ENCODE measurements at places on chromosomes 5 and 9.

GRCh38 chr5:111502956-111503355 lies 9.4 kb downstream of the STARD4 start:
- no peak for DNase-seq

DNA sequence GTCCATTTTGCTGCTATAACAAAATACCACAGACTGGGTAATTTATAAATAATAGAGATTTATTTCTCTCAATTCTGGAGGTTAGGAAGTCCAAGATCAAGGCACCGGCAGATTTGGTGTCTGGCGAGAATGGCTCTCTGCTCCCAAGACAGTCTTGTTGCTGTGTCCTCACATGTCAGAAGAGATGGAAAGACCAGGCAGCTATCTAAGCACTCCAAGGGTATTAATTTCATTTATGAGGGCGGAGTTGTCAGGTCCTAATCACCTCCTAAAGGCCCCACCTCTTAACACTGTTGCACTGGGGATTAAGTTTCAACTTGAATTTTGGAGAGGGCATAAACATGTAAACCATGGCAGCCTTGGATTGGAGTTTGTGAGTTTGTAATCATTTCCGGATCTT lies 30.3 kb downstream of the ADCY2 start:
- no peak for DNase-seq

DNA sequence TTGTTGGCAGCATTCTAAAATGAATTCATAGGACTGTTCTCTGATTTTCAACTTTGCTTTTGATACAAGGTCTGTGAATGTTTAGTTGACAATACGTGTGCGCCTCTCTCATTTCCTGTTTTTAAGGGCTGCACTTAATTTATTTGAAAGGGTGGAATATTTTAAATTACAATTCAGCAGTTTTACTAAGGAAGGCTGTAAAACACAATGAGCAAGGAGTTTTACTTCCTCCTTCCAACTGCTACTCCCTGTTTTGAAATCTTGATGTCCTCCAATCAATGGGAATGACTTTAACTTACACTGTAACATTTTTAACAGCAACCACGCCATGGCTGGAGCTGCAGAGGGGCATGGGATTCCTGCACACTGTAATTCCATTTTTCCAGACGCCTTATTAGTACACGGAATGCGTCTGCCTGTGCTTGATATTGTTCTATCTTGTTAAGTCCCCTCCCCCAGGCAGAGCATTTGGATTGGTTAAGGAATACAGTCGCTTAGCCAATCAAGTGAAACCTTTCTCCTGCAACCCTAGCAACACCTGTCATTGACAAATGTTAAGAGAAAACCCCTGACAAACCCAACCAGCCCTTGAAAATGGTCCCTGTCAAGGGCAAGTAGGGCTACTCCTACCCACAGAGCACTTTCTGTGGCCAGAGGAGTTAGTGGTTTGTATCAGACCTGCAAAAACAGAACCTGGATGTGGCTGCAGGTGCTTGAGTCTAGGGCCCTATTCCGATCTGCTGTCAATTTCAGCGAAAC lies 12.5 kb upstream of the ZSWIM6 start:
- no peak for DNase-seq

DNA sequence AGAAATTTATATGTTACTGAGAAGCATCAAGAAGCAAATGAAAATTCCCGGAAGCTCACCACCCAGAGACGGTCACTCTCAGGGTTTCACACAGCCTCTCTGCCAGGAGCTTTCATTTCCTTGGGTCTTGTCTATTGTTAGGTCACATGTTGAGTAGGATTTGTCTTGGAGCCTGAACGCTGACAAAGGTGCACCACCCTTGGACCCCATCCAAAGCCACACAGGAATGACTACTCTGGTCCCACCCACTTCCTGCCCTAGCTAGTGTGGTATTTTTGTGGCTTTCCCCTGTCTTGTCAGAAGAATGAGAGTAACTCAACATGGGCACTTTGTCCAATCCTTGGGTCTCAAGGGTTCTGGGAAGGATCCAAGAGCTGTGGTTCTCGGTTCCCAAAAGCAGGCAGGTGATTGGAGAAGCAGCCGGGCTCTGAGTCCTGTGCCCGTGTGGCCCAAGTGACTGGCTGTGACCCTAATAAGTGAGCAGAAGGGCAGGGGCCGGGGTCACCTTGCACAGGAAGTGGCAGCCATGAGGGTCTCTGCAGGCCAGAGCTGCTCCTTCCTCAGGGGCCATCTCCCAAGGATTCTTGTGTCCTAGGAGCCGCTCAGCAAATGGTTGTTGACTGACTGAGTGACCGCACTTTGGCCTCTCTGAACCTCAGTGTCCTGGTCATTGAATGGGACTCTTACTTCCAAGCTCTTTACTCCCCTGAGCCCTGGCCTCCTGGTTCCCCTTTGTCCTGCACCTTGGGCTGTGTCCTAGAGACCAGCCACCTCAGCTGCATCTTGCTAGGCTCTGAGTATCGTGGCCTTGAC lies 6.9 kb downstream of the FGD3 start:
- peak; percentile 74 for DNase-seq

DNA sequence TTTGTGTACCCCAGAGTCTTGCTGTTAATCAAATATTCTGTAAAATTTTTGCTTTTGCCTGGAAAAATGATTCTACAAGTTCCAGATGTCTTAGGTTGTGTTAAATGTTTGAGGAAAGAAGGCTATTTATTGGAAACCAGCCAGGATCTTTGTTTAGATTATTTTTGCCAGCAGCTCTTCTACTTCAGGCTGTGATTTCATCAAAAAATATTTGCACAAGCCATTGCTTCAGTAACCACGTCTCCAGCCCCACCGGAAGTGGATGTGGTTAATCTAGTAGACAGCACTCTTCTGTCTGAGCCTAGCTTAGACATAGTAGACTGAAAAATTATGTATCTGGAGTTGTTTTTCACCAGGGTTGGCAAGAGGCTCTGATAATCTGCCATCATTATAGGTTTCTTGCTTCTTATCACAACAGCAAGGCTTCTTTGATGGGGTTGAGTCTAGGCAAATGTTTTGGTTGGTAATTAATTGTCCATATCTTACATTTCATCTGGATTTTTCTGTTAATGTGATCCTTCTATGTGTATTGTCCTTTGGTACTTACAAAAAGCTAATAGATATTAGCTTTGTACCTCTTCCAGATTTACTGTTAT lies 17.1 kb downstream of the KCTD16 start:
- DNase-seq, result peak; percentile 71

DNA sequence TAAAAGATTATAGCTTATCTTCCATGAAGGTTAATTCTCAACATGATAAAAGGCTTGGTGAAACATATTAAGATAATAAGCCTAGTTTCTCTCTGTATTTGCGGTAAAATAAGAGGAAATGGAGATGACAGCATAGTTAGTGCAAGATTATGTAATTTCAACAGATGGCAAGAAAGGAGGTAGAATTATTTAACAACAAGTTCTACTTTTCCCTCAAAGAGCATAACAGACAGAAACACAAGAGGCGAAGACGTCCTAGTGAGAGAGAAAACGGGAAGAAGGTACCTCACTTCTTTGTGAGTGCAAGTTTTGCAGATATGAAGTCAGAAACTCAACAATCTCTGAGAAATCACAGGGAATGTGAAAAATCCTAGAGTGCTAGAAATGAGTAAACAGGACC lies 144.8 kb upstream of the ADCY2 start:
- no peak for DNase-seq

DNA sequence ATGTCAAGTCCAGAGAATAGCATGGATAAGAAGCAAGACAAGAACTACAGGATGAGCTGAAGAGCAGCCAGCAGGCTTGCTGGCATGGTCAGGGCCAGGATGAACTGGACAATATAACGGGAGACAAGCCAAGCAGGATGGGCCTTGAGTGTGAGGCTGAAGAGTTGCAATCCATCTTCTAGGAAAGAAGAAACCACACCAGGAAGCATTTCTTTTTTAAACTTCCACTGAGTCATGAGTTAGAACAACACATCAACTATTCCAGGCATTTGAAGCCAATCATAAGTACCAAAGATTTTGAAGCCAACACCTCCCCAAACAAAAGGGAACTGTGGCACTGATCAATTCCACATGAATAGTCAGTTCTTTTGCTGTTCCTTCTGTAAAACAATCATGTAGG lies 27.3 kb downstream of the SLC31A2 start:
- DNase-seq, result no peak

GRCh38 chr5:11863911-11864310 lies 40.3 kb downstream of the CTNND2 start:
- DNase-seq, result no peak

- DNase-seq, result no peak
Measured at GRCh38 chr5:119070578-119070827, 384 bp upstream of the DMXL1 start.

DNA sequence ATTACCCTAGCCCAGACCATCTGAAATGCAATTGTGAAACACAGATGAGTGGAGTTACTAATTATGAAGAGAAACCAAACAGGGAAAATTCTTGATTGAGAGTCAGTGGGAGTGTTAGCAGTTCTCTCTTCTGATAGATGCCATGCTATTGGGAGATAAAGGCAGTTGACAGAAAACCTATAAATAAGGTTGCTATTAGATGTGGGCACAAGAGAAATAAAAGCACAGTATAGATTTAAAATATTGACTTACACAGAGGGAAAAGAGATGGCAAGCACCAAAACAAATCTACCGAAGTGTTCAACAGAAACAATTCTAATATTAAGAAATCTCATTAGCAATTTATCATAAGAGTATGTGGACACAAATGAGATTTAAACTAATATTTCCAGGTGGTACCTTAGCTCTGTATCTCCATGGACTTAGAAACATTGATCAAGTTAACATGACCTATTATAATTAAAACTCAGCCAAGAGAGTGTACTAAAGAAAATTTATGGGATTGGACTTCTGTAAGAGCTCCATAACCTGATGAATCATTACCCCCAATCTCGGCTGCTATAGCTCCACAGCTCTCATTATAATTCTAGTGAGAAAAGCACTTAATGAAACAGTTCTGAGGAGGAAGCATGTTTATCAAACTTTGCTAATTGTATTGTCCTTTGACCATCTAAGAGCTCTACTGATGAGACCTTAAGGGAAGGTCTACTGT lies 665.0 kb upstream of the RIOK2 start:
- DNase-seq, result no peak

- DNase-seq, result no peak
Measured at GRCh38 chr9:86674487-86674886, 272.8 kb downstream of the GAS1 start.

- DNase-seq, result no peak
Measured at GRCh38 chr5:103066326-103066725, 53.6 kb downstream of the GIN1 start.

- no peak for DNase-seq
Measured at GRCh38 chr9:111051400-111051799, 13.1 kb upstream of the LPAR1 start.

- no peak for DNase-seq
Measured at GRCh38 chr5:147617711-147618350, 108.0 kb upstream of the DPYSL3 start.

Measured in stimulated activated CD8-positive, alpha-beta memory T cell treated with anti-CD3 and anti-CD28 coated beads, Interleukin-7, amount 100 ng/mL, for 4 hours (primary cell).